ENCODE measurements at places on chromosomes 2 and 18.

GRCh38 chr2:11395389-11395788 lies 51.0 kb upstream of the ROCK2 start:
- no peak for DNase-seq

GRCh38 chr2:4898706-4899105 lies 793.5 kb upstream of the SOX11 start:
- DNase-seq = peak; percentile 11

GRCh38 chr18:60693426-60693825 lies 320.9 kb upstream of the MC4R start:
- no peak for DNase-seq

DNA sequence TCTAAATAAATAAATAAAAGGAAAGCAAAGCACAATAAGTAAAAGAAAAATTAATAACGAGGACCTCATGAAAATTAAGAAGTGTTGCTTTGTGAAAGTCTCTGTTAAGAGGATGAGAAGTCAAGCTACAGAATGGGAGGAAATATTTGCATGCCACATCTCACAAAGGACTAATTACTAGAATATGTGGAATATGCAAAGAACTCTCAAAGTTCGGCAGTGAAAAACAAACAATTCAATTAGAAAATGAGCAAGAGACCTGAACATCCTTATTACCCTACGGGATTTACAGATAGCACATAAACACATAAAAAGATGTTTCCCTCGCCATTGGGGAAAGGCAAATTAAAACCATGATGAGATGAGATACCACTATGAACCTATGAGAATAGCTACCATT lies 23.3 kb downstream of the CYP26B1 start:
- DNase-seq = no peak

DNA sequence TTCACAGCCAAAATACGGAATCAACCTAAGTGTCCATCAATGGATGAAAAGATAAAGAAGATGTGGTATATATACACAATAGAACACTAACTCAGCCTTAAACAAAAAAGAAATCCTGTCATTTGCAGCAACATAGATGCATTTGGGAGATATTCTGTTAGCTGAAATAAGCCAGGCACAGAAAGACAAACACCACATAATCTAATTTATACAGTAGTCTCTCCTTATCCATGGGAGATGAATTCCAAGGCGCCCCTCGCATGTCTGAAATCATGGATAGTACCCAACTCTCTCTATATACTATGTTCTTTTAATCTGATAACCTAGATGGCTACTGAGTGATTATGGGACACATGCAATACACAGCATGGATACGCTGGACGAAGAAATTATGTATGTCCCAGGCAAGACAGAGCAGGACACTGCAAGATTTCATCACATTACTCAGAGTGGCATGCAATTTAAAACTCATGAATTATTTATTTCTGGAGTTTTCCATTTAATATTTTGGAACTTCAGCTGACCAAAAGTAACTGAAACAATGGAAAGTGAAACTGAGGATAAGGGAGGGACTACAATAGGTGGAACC lies 39.5 kb downstream of the ORC4 start:
- no peak for DNase-seq

DNA sequence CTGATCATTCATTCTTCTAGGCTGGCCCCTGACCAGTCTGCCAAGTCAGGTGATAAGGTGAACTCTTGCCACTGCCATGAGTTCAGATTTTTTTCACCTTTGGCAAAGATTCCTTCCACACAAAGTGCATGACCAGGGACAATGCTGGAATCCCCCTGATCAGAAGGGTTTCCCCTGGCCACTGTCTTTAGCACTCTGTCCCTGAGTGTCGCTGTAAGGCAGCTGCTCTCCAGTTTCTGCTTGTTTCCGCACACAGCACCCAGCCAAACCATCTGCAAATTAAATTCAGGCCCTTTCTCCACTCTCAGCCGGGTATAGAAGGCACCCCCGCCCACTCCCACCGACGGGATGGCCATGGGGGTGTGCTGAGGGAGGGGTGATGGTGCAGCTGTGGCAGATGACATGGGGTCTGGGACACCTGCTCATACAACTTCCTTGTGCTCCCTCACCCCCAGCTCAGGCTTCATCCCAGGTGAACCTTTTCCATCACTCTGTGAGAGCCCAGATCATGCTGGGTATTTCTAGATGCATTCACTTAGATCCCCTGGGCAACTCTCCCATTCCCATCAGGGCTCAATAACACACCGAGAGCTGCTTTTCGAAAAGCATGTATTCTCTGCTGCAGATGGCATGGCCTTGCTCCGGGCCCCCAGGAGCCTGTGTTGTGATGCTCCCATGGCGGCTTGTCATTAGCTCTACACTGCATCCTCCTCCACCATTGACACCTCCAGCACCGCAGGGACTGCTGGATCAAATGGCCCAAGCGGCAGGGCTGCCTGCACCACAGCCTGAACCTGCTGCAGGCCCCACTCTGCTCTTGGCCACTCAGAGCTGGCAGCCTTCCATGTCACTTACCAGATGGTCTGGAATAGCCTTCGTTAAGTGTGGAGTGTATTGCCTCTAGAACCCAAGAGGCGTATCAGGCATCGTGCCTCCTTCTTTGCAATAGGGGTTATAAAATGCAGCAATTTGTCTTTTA lies 52.3 kb upstream of the ROCK2 start:
- DNase-seq = no peak

GRCh38 chr18:29436459-29436858 lies 1259.5 kb upstream of the CDH2 start:
- no peak for DNase-seq

GRCh38 chr2:222248256-222248655 lies 50.5 kb downstream of the PAX3 start:
- DNase-seq = no peak

GRCh38 chr2:172086241-172087206 lies 1.2 kb downstream of the DLX1 start:
- no peak for DNase-seq

DNA sequence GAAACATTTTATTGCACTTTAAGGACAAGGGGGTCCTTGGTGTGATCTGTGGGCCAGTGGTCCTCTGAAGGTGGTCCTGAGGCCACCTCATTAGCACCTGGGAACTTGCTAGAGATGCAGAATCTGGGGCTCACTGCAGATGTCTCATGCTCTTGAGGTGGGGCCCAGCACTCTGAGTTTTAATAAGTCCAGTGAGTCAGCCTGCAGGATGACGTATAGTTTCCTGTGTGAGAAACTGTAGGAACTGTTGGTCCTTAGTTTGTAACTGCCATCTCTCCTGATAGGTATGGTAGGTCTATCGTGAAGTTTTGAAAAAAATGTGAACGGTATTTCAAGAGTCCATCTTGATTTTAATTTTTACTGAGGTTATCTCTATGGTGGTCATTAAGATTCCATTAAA lies 2.8 kb downstream of the TRPM8 start:
- DNase-seq = peak; percentile 8

DNA sequence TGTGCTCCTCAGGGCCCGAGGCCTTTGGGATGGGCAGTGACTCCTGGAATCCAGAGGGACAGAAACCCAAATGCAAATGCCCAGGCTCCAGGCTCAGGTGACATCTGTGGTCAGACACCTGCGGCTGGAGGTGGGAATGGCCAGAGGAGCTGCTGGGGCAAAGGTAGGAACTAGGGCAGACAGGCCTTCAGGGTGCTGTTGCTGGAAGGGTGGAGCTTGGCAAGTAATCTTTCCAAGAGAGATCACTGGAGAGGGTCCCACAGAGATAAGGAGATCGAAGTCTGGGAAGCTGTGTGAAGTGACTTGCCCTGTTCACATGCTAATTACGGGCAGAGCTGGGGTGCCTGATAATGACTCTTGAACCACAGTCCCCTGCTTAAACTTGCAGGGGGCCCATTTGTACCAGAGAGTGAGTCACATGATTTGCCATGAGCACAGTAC lies 82.4 kb downstream of the ACAA2 start:
- DNase-seq = no peak

DNA sequence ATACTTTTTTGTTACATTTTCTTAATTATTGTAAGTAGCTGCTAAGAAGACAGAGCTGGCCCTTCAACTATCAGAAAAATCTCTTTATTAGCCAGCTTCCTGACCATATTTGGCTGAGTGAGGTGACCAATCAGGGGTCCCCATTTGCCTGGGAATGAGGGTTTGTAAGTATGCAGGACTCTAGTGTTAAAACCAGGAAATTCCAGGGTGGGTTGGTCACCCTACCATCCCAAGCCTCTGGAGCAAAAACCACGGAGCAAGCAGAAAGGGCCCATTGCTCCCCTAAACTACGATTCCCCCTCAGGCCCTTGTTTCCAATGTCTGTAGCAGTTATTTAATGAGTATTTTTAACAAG lies 165.6 kb upstream of the NCKAP5 start:
- peak; percentile 14 for DNase-seq

DNA sequence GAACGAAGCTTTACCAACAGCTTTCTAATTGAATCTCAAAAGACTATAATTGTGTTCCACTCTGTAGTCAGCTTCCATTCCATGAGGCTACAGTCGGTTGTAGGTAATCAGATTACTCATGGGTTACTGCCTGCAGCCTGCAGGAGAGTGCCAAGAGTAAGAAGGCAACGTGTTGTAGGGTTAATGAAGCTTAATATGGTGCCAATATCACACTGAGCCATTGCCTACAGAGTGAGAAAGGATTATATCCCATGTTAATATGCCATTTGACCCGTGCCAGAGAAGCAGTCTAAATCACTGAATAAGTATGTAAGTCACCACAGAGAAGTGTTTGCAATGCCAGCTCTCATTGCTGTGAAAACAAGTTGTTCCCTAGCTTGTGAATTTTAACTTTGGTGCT lies 734.5 kb upstream of the ACVR2A start:
- peak; percentile 95 for DNase-seq
